SW480 (cell line): ENCODE measurements at places on chromosomes 2 and 18.

- peak; percentile 63 for DNase-seq
Observed at GRCh38 chr18:58223717-58224424, 179.8 kb downstream of the NEDD4L start.

GRCh38 chr18:75823471-75823870, 396.0 kb upstream of the SMIM21 start:
- DNase-seq = no peak

- no peak for DNase-seq
Observed at GRCh38 chr2:29009711-29010677, 28.9 kb downstream of the TOGARAM2 start.

DNA sequence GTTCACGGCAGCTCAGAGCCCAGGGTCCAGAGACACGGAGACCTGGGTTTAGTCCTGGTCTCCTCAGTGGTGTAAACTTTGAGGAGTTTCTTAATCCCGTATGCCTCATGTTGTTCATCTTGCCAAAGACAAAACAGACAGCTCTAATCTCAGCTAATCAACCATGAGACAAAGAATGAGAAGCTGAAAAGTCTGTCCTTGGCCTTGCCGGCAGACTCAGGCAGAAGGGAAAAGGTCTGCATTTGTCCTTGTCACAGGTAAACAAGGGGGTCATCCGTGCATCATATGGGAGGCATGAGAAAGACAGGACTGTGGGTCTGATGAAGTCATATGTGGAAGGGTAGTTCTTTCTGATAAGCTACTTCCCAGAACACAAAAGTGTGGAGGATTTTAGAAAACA, 1.8 kb upstream of the ARMC9 start:
- no peak for DNase-seq

- DNase-seq = no peak
Observed at GRCh38 chr2:239240414-239240881, 160.4 kb downstream of the HDAC4 start.

DNA sequence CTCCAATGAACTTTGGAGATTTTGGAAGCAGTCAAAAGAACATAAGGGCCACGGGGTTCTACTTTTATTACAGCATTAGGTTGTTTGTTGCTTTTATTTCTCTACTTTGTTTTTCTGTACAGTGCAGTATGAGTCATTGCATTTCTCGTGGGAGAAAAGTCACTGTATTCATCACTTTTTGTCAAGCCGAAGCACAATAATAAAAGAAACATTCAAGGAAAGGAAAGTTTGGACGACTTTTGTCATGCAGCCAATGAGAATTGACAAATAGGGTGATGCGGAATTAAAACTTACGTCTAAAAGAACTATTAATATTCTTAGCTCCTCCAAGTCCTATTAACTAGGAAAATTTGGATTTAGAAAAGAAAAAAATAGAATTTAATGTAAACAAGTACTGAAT, 209.9 kb downstream of the TMEM182 start:
- no peak for DNase-seq

DNA sequence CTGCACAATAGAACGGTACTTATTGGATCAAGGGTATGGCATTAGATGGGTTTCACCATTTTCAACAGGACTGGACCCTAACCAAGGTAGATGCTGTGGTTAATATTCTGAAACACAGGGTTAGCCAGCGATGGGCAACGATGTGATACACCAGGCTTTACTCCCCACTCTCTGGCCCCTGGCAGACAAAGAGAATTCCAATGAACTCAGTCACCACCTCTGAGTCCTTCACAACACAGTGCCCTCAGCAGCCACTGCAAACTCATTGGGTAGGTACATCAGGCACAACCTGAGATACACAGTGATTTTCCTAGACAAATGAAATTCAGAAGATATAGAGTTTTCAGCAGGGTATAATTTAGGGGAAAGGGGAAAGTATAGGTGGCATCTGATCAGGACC, 634.5 kb downstream of the ZEB2 start:
- DNase-seq = no peak

GRCh38 chr18:57846258-57846657, 43.1 kb upstream of the ATP8B1 start:
- DNase-seq = no peak
